NCI-H2081 treated with DMSO at 0.1 percent for 48 hours (cell line): ENCODE measurements at places on chromosomes 5 and 9.

- DNase-seq, result no peak
Measured at GRCh38 chr5:135223891-135224625, 175.0 kb downstream of the MACROH2A1 start.

DNA sequence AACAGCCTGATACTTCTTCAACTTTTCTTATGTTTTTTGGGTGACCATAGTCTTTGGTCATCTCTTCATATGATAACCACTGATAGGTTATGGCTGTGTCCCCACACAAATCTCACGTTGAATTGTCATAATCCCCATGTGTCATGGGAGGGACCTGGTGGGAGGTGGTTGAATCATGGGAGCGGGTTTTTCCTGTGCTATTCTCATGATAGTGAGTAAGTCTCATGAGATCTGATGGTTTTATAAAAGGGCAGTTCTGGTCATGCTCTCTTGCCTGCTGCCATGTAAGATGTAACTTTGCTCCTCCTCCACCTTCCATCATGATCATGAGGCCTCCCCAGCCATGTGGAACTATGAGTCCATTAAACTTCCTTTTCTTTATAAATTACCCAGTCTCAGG, 8.7 kb downstream of the RHOBTB3 start:
- no peak for DNase-seq

- DNase-seq, result peak; percentile 7
Measured at GRCh38 chr5:159106569-159107282, 7.0 kb upstream of the EBF1 start.

- no peak for DNase-seq
Measured at GRCh38 chr9:105850852-105851500, 156.6 kb downstream of the TMEM38B start.

DNA sequence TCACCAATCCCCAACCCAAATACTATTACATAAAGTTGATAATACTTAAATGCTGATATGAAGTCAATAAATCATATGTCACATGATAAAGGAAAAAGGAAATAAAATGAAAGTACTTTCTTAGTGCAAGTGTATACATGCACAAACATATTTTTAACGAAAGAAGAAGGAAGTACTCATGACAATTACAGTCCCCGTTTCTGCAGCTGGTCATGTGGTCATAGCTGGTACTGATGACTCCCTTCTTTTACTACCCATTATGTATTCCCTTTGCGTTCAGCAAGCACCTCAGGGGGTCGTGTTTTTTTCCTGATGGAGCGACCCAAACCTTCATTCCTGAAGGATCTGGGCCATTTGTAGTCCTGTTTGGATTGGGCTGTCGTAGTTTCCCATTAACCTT, 27.3 kb downstream of the CENPP start:
- DNase-seq, result no peak

DNA sequence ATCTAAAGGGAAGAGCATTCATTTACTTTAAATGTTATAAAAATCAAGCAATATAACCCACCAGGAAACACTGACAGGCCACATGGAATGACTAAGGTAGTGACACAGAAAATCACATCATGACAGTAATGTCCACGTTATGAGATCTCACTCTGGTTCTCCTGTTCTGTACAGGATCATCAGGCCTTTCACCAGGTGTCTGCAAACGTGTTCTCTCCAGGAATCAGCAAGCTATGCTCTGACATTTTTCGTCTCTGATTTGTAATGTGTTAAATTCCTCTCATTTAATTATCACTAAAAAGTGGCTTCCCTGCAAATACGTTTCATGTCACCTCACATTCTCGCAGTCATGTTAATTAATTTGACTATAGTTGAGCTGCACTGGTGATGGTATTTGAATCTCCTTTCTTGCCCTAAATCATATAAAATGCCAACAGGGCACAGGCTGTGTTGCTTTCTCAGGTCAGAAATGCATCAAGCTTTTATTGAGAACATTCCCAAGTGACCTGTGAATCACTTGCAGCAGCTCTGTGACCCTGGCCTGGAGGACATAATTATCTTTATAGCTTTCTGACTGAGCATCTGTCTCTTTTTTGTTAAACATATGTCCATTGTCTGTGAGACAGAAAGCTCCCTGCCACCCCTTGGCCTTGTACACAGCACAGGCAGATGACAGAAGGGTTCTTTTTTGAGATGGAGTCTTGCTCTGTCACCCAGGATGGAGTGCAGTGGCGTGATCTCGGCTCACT, 196.2 kb downstream of the DIRAS2 start:
- no peak for DNase-seq

GRCh38 chr5:111434800-111435199, 77.5 kb downstream of the STARD4 start:
- no peak for DNase-seq

DNA sequence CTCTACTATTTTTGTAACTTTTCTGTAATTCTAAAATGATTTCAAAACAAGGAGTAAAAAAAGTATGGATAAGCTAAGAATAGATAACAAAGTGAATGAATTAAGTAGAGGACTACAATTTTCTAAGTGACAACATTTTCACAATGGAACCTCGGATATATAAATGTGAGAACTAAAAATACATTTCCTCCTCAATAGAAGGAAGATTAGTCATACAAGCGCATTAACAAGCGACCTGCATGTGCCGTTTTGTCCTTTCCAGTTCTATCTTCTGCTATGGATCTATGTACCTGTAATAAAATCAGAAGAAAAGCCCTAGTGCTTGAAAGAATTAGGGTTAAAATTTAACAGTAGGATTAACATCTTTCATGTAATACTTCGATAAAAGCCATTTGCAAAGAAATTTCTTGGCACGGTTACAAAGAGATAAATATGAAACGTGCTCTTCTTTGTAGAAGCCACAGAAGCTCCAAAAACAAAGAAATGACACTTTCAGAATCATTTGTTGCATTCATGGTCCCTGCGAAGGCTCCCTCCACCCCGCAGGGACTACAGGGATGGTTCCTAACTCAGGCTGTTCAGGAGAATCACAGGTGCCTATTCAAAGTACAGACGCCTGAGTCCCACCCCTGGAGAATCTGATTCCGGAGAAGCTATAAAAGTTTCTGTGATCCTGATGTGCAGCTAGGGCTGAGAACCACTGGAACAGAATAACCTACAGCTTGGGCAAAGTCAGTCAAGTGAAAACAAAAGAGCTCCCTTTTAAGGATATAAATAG, 216.6 kb upstream of the EFNA5 start:
- DNase-seq, result no peak

- DNase-seq, result no peak
Measured at GRCh38 chr5:100846772-100847171, 56.3 kb downstream of the ST8SIA4 start.

GRCh38 chr9:4620057-4620765, 41.9 kb upstream of the PLPP6 start:
- DNase-seq, result no peak

DNA sequence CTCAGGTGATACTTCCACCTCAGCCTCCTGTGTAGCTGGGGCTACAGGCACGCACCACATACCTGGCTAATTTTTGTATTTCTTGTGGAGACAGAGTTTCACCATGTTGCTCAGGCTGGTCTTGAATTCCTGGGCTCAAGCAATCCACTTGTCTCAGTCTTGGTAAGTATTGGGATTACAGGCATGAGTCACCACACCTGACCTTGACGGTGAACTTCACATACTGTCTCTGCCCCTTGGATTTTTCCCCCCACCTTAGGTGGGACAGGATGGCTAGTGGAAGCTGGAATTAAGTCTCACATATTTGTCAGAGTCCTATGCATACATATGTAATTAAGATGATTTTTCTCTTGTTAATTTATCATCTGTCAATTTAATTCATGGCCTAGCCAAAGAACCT, 20.9 kb upstream of the RFK start:
- DNase-seq, result no peak

GRCh38 chr5:120919017-120919416, 454.9 kb downstream of the PRR16 start:
- no peak for DNase-seq

GRCh38 chr5:123209502-123210027, 120.5 kb downstream of the PRDM6 start:
- DNase-seq, result no peak

- DNase-seq, result no peak
Measured at GRCh38 chr9:68747043-68747533, 42.0 kb downstream of the PIP5K1B start.

GRCh38 chr9:112033237-112034215, 136.9 kb downstream of the UGCG start:
- DNase-seq, result no peak

- no peak for DNase-seq
Measured at GRCh38 chr5:135064235-135064570, 30.2 kb upstream of the PITX1 start.

DNA sequence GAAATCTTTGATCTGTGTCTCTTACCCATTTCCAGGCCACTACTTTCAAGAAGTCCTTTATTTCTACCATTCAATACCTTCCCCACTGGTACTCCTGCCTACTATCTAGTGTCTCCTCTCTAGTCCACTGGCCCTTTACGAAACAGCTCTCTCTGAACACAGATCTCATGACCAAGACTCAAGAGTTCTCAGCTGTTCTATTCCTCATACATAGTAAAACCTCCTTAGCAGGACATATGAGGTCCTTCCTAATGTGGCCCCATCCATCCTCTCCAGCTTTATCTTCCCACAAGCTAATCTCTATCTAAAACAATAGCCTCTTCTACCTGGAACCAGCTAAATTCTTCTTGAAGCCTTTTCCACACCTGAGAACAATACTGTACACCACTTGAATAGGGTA, 2.6 kb downstream of the TEX10 start:
- no peak for DNase-seq

- DNase-seq, result no peak
Measured at GRCh38 chr9:81690251-81690851, 1.0 kb upstream of the TLE1 start.

DNA sequence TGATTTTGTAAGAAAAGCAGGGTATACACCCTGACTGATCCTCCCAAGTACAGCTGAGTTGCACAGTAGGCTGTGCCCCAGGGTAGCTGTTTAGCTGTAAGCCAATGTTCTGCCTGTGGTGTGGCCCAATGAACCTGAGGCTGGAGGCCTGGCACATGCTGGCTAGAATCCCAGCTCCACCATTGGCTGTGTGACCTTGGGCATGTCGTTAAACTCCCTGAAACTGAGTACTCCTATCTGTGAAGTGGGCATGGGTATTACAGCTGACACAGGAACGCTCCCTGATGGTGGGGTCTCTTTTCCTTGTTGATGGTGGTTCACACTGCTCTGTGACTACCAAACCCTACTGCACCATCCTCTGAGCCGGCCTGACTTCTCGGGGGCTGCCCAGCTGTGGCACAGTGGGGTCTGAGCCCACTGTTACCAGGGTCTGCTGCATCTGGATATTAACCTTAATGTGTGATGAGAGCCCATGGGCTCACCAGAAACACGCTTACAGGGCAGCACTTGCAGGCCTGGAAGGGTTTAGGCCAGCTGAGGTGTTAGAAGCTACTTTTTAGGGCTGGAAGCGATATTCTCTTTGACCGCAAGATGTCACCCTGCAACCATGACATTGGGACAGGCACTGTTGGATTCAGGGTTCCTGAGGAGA, 7.0 kb upstream of the GADD45G start:
- no peak for DNase-seq

GRCh38 chr9:87181670-87182069, 234.4 kb upstream of the GAS1 start:
- no peak for DNase-seq

DNA sequence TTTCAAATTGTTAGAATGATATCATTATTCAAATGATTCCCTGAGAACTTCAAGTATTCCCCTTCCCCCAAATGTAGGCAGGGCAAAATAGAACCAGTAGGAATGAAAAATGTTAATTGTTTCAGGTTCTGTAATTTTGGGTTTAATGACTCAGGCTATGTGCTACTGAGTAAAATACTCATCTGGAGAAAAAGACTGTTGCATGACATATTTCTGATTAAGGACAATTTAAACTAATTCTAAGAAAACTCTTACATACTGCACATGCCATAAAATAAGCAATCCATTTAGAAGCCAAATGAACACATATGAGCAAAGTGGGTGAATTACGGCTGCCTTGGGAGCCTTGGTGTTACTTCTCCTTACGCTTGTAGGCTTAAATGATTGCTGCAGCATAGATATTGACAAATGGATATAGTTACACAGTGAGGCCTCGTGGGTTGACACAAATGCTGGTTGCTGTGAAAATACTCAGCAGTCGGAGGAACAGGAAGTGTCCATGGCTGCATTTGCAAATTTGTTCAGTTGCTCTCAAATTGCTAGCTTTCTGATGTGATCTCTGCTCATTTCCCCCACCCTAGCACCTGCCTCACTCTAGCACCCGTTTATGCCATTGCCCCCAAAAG, 174.9 kb upstream of the DMAC1 start:
- peak; percentile 94 for DNase-seq

- no peak for DNase-seq
Measured at GRCh38 chr9:103431809-103432208, 436.7 kb downstream of the CYLC2 start.

GRCh38 chr5:139639619-139640380, 8.3 kb upstream of the CXXC5 start:
- DNase-seq, result no peak

DNA sequence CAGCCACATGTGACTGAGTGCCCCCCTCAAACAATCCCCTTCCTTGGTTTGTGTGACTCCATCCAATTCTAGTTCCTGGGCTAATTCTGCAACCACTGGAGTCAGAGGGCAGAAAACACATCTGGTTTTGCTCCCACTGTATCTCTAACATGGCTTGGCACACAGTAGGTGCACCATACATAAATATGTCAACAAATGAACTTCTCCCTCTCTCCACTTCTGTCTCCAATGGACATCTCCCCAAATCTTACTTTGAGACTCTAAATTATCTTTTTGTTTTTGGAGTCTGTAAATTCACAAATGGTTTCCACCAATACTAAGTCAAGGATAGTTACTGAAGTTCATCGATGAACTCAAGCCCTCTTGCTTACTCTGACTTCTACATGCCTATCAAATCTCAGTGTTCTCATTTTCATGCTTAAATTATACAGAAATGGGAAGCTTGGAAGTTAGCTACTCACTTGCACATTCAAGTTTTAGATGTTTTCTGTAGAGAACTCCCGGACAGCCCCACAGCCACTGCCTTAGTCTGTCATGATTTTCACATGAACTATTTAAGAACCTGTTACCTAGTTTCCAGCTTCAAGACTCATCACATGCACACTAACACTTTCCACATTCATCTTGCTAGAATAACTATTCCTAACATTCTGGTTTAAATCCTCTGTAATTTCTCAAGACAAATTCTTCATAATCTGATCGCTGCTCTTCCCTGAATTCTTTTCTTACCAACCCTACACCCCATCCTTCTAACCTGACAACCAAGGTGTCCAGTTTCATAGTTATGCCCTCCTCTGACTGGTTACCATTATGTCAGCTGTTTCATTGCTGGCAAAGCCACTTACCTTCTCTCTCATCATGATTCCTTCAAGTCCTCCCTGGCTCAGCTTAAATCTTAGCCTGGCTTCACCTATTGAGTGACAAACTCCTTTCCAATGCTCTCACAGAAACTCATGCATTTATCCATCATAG, 6.0 kb downstream of the RPL37 start:
- no peak for DNase-seq

- DNase-seq, result no peak
Measured at GRCh38 chr5:103793595-103794182, 231.1 kb upstream of the NUDT12 start.

DNA sequence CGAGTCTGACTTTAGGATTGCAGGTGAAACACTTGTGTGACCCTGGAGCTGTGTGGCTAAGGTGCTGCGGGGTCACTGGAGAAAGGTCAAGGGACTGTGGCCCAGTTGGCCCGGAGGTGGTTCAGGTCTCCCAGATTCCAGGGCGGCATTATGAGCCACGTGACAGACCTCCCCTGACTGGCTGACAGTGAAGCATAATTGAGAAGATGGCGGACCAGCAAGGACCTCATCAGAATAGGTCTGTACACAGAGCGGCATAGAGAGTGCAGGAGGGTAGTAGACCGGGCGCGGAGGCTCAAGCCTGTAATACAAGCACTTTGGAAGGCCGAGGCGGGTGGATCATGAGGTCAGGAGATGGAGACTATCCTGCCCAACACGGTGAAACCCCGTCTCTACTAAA, 815 bp upstream of the ODF2 start:
- no peak for DNase-seq
